ENCODE measurements at places on chromosomes 1 and 21. TPM values are rescaled to one million over a fixed set of nuclear protein-coding genes. Genes with fewer than 3 reads are reported as not detected.

GIPC2 gene
- 1.1 TPM for total RNA-seq

NUF2 gene
- total RNA-seq: 1.9 TPM

FAM72A gene
- total RNA-seq: not detected

ADAR gene
- total RNA-seq: 71.5 TPM

CD160 gene
- total RNA-seq: not detected
